ENCODE measurements at places on chromosomes 3 and 15.

DNA sequence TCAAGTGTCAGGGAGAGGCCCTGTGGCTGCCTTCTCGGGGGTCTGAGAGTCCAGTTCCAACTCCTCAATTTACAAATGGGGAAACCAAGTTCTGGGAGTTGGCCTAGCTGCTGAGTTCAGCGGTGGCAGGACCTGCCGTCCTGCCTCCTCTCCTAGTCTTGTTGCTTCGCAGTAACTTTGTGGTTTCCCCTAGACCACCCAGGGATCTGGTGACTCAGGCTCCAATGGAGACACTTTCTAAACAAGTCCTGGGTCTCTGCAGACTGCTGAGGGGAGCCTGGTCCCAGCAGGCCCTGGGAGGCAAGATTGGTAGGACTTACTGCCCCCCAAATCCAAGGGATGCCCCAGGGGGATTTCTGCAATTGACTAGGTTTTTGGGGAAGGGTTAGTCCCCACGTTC lies 83.6 kb downstream of the SMAD6 start:
- no peak for DNase-seq

DNA sequence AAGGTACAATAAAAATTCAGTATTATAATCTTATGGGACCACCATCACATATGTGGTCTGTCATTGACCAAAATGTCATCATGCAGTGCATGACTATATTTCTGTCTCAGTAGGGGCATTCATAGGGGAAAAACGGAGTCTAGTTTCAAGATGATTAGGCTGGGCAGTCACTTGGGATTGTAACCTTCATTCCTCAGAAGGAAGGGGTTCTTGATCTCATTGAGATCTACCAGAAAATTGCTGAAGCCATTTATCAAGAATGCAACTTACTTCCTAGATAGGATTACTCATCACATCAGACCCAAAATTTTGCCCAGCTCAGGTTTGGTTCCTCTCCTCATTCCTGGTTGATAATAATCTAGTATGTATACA lies 37.3 kb downstream of the BTD start:
- no peak for DNase-seq

GRCh38 chr3:157156837-157157635 lies 2.9 kb downstream of the CCNL1 start:
- no peak for DNase-seq

DNA sequence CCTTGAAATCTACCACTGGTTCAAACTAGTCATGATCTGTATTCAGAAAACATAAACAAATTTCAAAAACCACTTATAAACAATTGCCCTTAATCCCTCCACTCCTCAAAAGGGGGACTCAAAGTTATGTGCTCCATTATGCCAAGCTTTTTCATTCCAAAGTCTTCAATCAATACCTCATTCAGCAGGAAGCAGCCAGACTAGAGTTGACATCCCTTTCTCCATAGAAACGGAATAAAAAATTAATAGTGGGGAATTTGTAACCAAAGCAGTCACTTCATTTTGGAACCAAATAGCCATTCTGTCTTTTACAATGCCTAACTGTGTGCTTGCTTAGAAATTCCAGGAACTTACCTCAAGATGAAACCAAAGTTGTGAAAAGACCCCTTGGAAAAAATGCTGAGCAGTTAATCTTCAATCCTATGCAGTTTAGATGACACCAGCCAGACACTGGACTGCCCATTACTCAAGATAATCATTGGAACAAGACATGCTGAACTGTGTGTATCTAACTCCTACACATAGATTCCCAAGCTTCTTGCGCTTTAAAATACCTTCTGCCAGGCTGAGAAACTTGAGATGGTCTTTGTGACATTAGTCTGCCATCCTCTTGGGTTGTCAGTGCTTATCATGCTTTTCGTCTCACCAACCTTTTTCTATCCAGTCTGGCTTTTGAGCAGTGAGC lies 406.2 kb downstream of the PLOD2 start:
- no peak for DNase-seq

- DNase-seq: no peak
These were observed 11.1 kb downstream of the RUVBL1 start for GRCh38 chr3:128112357-128112968.

- DNase-seq: peak; percentile 11
These were observed at the start of gene LARP6 for GRCh38 chr15:70853973-70854665. Gene LARP6, minus strand, starts transcription at chr15:70854157. Its CDS starts 69 bp downstream, at chr15:70854088.

- no peak for DNase-seq
These were observed 227.8 kb upstream of the MRPL3 start for GRCh38 chr3:131730581-131730980.

DNA sequence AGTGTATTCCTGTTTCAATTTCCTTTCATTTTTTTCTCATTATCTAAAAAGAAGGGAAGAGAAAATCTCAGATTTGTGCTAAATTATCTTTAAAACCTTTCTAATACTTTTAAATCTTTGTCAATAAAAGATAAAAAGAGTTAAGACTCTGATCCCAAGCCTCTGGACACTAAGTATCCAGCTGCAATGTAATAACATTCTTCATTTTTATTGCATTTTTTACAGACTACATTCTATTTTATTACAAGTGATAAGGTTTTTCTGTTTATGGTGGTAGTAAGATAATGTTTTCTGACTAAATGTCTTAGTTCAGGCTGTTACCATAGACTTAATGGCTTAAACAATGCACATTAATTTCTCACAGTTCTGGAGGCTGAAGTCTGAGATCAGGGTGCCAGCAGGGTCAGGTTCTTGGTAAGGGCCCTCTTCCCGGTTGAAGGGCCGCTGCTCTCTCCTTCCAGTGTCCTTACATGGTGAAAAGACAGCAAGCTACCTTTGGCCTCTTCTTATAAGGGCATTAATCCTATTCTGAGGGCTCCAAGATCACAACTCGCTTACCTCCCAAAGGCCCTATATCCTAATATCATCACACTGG lies 19.7 kb downstream of the KCNAB1 start:
- DNase-seq: no peak

GRCh38 chr3:170429050-170429449 lies 10.4 kb downstream of the CLDN11 start:
- DNase-seq: no peak
